ENCODE measurements at places on chromosomes 4 and X. TPM values are rescaled to one million over a fixed set of nuclear protein-coding genes. Genes with fewer than 3 reads are reported as not detected.
A peak's percentile ranks its signal among the peaks of the same experiment; 100 is the strongest.

- H3K27ac ChIP-seq = no peak overlapping the region
- DNase-seq = no peak
- H3K36me3 ChIP-seq = no peaks in the 10 kb centered on the region
- H3K4me1 ChIP-seq = no peaks in the 10 kb centered on the region
Measured at GRCh38 chr4:182221987-182222386, 21.2 kb upstream of the TENM3 start.

Gene LPAR4
- not detected for total RNA-seq

- H3K27ac ChIP-seq = no peak overlapping the region
- no peaks in the 10 kb centered on the region for H3K27me3 ChIP-seq
- H3K4me3 ChIP-seq = no peak overlapping the region
Measured at GRCh38 chr4:16717266-16717970, 181.0 kb downstream of the LDB2 start.

DNA sequence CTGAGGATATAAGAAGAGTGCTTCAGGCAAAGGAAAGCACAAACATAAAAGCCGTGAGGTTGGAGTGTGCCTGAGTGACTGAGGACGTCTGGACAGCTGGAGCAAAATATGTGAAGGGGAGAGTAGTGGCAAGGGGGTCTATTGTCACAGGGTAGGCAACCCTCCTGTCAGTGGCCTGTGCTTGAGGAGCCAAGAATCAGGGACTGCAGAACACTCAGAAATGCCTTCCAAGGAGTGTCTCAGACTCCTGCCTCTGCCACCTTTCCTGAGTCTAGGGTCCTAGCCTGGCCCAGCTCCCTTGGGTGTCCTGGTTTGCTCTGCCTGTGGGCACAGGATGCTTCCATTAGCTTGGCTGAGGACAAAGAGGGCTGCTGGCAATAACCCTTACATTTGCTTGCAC is 152.5 kb upstream of the PJA1 start:
- H3K4me1 ChIP-seq = no peaks in the 10 kb centered on the region
- no peak overlapping the region for H3K4me3 ChIP-seq
- H3K27ac ChIP-seq = no peak overlapping the region
- no peaks in the 10 kb centered on the region for H3K27me3 ChIP-seq
- no peak for DNase-seq
- H3K36me3 ChIP-seq = no peaks in the 10 kb centered on the region

Gene SPACA5
- total RNA-seq = not detected

DNA sequence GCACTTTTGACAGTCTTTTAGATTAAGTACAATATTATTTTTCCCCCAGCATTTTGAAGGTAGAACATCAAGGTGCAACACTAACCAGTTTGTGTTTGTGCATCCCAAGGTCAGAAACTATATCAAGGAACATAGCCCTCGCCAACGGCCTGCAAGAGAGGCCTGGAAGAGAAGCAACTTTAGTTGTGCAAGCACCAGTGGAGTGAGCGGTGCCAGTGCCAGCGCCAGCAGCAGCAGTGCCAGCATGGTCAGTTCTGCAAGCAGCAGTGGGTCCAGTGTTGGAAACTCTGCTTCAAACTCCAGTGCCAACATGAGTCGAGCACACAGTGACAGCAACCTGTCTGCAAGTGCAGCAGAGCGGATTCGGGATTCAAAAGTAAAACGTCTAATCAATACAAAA is 21.7 kb downstream of the FAM199X start:
- no peak for DNase-seq
- H3K36me3 ChIP-seq = no peaks in the 10 kb centered on the region
- H3K4me1 ChIP-seq = no peaks in the 10 kb centered on the region
- no peak overlapping the region for H3K27ac ChIP-seq
- no peak overlapping the region for H3K4me3 ChIP-seq
- H3K27me3 ChIP-seq = no peaks in the 10 kb centered on the region

Gene SOD3
- 43.9 TPM for total RNA-seq

Gene ARHGAP10
- 9.8 TPM for total RNA-seq

- H3K27ac ChIP-seq = no peak overlapping the region
- no peaks in the 10 kb centered on the region for H3K27me3 ChIP-seq
- H3K36me3 ChIP-seq = no peaks in the 10 kb centered on the region
- no peak overlapping the region for H3K4me3 ChIP-seq
Measured at GRCh38 chr4:105191621-105192210, 45.0 kb downstream of the TET2 start.

Gene TLR10
- 1.2 TPM for total RNA-seq

DNA sequence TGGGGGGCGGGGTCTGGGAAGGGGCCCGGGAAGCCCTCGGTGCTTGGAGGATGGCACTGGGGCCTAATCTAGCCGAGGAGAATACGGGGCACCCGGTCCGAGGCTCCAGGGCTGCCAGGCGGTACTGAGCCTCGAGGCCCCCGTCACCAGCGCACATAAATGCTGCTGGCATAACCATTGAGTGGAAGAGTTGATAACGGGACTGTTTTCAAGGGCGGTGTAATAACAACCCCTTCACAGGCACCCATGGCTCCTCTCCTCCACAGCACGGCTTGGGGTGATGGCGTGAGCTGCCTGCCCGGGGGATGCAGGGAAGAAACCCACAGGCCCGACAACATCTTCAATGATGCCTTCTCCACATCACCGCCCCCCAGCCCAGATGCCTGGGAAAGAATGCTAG is 130.7 kb downstream of the FAM53A start:
- no peaks in the 10 kb centered on the region for H3K4me1 ChIP-seq
- H3K27ac ChIP-seq = no peak overlapping the region
- DNase-seq = no peak
- no peaks in the 10 kb centered on the region for H3K27me3 ChIP-seq

DNA sequence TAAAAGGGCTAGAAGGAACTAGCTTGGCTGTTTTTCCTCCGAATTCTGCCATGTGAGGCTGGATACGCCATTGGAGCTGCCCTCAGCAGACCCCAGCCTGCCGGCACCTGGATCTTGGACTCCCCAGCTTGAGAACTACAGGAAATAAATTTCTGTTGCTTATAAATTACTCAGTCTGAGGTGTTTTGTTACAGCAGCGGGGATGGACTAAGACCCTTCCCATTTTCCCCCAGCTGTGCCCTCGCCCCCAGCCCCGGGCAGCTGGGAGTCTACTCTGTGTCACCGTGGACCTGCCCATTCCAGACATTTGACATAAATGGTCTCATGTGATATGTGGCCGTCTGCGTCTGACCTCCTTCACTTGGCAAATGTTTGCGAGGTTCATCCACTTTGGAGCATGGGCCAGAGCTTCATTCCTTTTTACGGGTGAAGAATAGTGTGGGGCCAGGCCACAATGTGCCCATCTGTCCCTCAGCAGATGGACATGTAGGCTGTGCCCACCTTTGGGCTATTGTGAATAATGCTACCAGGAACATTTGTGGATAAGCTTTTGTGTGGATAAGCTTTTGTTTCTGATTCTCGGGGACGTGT is 30.7 kb upstream of the SPON2 start:
- H3K4me1 ChIP-seq = peaks cover under 1% of the 10 kb centered on the region
- no peaks in the 10 kb centered on the region for H3K27me3 ChIP-seq
- H3K4me3 ChIP-seq = no peak overlapping the region
- H3K27ac ChIP-seq = no peak overlapping the region
- H3K36me3 ChIP-seq = no peaks in the 10 kb centered on the region
- no peak for DNase-seq

DNA sequence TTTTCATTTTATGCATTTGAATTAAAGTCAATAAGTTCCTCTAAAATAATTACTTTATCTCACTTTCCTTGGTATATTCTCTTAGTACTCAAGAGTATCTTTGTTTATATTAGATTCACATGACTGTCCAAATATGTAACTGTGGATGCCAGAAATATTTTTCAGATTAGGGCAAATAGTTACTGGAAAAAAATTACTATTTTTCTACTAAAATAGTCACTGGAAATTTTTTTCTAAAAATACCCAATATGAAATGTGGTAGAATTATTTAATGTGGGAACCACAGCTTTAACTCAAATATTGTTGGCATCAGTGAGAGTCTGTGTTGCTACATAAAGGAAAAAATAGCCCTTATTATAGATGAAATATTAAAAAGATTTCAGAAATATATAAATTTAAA is 70.4 kb upstream of the NMU start:
- H3K36me3 ChIP-seq = no peaks in the 10 kb centered on the region
- no peaks in the 10 kb centered on the region for H3K4me1 ChIP-seq
- no peak for DNase-seq
- H3K27me3 ChIP-seq = no peaks in the 10 kb centered on the region

DNA sequence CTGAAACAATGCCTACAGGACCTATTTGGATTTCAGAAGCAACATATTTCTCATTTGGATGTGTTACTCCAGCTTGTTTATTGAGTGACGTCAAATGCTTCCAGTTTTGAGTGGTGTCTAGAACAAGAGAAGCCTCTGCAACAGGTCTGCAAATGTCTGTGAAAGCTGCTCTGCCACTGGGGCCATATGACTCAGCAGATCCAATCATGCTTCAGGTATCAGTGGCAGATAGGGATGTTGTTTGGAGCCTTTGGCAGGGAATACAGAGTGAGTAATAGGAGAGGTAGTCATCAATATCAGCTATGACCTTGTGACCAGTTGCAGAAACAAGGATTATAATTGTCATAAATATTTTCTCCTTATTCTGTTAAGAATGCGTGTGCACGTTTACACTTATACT is 141.1 kb upstream of the ZXDA start:
- H3K27me3 ChIP-seq = no peaks in the 10 kb centered on the region
- no peak overlapping the region for H3K4me3 ChIP-seq
- H3K4me1 ChIP-seq = no peaks in the 10 kb centered on the region
- no peak overlapping the region for H3K27ac ChIP-seq
- DNase-seq = no peak

Gene DDX53
- not detected for total RNA-seq

Gene CENPVL2
- not detected for total RNA-seq

Gene SPIN4
- total RNA-seq = 0.88 TPM

Gene UNC5C
- 0.40 TPM for total RNA-seq

Gene FNIP2
- total RNA-seq = 13.6 TPM

Gene WDFY3
- 53.0 TPM for total RNA-seq

Gene MAGT1
- 26.1 TPM for total RNA-seq

Gene LRPAP1
- total RNA-seq = 129 TPM

DNA sequence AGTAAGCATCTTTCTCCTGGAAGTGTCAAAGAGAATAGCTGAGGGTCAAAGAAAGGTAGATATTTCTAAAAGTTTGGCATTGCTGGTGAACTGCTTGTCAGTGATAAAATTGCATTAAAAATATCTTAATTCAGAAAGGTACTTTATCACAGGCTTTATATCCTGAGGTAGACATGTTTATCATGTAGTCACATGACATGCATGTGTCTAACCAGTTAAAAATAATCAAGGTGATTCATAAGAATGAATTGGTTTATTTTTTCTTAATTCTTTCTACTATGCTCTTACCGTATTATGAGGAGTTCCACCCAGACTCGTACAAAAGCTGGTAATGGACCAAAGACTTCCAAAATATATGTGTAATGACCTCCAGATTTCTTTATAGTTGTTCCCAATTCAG is 6.1 kb downstream of the SLC7A11 start:
- H3K27ac ChIP-seq = no peak overlapping the region
- H3K4me1 ChIP-seq = no peaks in the 10 kb centered on the region

DNA sequence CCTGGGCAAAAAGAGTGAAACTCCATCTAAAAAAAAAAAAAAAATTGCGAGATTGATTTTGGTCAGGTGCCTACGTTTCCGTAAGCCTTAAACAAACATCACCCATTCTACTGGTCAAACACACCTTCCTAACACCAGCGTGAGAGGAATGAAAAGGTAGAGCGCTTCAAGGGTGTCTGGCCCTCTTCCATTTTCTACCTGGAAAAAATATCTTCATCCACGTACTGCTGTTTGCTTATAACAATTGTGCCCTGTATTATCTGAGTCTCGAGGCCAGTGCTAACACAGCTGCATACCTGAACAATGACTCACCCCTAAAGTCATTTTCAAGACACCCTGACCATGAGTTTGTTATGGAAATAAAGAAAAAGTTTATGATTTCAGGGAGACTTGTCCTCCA is 13.9 kb downstream of the TMSB4X start:
- no peak overlapping the region for H3K4me3 ChIP-seq
- peak overlapping the region; percentile 60 for H3K27ac ChIP-seq
- no peaks in the 10 kb centered on the region for H3K27me3 ChIP-seq
- peaks cover 36% of the 10 kb centered on the region for H3K4me1 ChIP-seq
- DNase-seq = no peak

DNA sequence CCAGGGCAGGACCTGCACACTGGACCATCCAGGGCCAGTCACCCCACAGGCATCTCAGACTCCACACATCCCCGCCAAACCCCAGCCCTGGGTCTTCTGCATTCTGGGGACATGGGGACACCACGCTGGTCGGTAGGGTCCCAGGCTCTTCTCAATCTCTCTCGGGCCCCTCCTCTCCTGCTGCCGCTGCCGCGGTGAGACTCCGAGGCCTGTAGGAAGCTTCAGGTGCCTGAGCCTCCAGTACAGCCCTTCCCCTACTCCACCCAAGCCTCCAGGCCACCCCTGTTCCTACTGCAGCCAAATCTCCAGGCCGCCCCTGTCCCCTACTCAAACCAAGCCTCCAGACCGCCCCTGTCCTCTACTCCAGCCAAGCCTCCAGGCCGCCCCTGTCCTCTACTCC is 5.5 kb upstream of the ASMT start:
- H3K27ac ChIP-seq = no peak overlapping the region
- no peak for DNase-seq
- no peak overlapping the region for H3K4me3 ChIP-seq
- H3K36me3 ChIP-seq = no peaks in the 10 kb centered on the region
- no peaks in the 10 kb centered on the region for H3K27me3 ChIP-seq
- no peaks in the 10 kb centered on the region for H3K4me1 ChIP-seq

DNA sequence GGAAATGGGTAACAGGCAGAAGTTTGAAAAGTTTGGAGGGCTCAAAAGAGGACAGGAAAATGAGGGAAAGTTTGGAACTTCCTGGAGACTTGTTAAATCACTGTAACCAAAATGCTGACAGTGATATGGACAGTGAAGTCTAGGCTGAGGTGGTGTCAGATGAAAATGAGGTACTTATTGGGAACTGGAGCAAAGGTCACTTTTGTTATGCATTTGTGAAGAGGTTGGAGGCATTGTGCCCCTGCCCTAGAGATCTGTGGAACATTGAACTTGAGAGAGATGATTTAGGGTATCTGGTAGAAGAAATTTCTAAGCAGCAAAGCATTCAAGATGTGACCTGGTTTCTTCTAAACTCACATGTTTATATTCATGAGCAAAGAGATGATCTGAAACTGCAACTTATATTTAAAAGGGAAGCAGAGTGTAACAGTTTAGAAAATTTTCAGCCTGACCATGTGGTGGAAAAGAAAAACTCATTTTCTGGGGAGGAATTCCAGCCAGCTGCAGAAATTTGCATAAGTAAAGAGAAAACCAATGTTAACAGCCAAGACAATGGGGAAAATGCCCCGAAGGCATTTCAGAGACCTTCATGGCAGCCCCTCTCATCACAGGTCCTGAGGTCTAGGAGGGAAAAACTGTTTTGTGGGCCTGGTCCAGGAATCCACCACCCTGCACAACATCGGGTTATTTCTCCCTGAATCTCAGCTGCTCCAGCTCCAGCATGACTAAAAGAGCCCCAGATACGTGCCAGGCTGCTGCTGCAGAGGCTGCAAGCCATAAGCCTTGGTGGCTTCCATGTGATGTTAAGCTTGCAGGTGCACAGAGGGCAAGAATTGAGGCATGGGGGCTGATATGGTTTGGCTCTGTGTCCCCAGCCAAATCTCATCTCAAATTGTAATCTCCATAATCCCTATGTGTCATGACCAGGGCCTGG is 632.5 kb upstream of the GNPDA2 start:
- DNase-seq = no peak
- no peak overlapping the region for H3K4me3 ChIP-seq
- H3K27ac ChIP-seq = no peak overlapping the region
- no peaks in the 10 kb centered on the region for H3K36me3 ChIP-seq

Gene OCIAD2
- 32.9 TPM for total RNA-seq

Gene NHS
- total RNA-seq = 0.61 TPM

Gene DGKQ
- 6.0 TPM for total RNA-seq

GRCh38 chr4:41969671-41970070 is 11.9 kb upstream of the DCAF4L1 start:
- H3K4me3 ChIP-seq = no peak overlapping the region
- no peak for DNase-seq
- no peaks in the 10 kb centered on the region for H3K4me1 ChIP-seq
- H3K27me3 ChIP-seq = no peaks in the 10 kb centered on the region
- H3K27ac ChIP-seq = no peak overlapping the region
